ENCODE measurements at places on chromosomes 6 and 20.

DNA sequence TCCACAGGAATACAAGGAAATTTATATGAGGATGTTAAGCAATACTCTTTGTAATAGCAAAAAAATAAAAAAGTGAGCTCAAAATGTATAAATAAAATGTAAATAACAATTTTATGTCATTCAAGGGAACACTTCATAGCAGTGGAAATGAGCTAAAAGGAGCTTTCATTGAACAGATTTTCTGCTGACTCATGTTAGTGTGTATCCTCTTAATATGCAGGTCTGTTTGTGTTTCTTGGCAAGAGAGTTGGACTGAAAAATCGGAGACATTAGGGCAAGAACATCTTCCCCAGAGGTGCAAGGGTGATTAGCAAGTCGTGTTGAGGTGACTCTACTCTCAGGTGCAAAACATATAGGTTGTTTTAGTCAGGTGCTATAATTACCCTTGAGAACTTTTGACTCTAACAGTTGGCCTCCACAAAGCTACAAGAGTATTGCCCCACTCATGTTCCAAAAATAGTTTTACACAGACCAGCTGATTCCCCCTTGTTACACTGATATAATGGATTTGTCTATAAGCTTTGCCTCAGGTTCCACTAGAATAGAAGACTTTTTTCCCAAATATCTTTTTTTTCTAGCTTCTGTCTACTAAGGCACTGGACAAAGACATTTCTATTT lies 702.9 kb downstream of the TENT5A start:
- no peak overlapping the region for H3K27ac ChIP-seq
- H3K4me3 ChIP-seq: no peak overlapping the region
- no peak for DNase-seq
- peaks cover 4% of the 10 kb centered on the region for H3K4me1 ChIP-seq
- H3K36me3 ChIP-seq: no peaks in the 10 kb centered on the region

DNA sequence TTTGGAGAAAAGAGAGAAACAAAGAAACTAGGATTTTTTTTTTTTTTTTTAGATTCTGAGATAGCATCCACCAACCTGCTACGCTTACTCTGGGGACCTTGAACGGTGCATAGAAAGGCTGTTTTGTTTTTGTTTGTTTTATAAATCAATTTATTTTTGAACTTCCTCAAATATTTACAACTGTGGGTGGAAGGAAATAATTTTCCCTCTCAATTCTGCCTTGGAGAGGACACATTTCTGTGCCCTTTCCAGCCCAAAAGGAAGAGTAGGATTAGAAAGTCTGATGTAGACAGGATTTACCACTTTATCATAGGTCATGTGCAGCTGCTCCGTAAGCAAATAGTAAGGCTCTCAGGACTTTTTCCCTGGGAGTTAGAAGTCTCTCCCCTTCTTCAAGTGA lies 190.5 kb downstream of the NKAIN2 start:
- DNase-seq: no peak
- H3K36me3 ChIP-seq: no peaks in the 10 kb centered on the region
- no peak overlapping the region for H3K4me3 ChIP-seq
- no peaks in the 10 kb centered on the region for H3K4me1 ChIP-seq

GRCh38 chr6:100134703-100135102 lies 140.7 kb upstream of the MCHR2 start:
- no peaks in the 10 kb centered on the region for H3K36me3 ChIP-seq
- no peak overlapping the region for H3K4me3 ChIP-seq

DNA sequence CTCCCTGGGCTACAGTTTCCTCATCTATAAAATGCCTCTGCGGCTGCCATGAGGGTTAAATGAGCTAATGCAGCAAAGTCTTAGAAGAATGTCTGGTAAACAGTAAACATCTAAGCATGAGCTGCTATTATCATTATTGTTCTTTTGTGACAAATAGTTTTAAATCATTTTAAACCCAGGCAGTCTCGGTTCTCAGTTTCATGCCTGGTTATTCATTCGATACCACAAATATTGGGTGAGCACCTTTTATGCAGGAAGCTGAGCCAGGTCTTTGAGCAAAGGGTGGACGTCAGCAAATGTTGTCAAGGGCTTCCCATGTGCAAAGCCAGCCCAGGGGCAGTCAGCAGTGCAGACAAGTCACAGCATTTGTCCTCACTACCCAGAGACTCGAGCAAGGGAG lies 128.7 kb downstream of the NFATC2 start:
- H3K27ac ChIP-seq: no peak overlapping the region
- no peak overlapping the region for H3K4me3 ChIP-seq
- DNase-seq: no peak
- no peaks in the 10 kb centered on the region for H3K36me3 ChIP-seq
- no peaks in the 10 kb centered on the region for H3K27me3 ChIP-seq

GRCh38 chr6:90905351-90905750 lies 318.5 kb upstream of the MAP3K7 start:
- no peak for DNase-seq
- no peaks in the 10 kb centered on the region for H3K36me3 ChIP-seq
- no peak overlapping the region for H3K27ac ChIP-seq

DNA sequence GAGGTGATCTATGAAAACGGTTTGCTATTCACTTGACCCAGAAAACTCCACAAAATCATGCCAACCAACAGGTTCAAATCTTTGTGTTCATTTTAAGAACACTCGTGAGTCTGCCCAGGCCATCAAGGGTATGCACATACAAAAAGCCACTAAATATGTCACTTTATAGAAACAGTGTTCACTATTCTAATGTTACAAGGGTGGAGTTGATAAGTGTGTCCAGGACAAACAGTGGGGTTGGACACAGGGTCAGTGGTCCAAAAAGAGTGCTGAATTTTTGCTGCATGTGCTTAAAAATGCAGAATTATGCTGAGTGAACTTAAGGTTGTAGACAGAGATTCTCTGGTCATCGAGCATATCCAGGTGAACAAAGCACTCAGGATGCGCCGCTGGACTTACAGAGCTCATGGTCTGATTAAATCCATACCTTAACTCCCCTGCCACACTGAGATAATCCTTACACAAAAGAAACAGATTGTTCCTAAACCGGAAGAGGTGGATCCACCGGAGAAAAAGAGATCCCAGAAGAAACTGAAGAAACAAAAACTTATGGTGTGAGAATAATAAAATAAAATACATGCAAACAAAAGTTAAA lies 23.5 kb downstream of the KIAA0408 start:
- no peak overlapping the region for H3K4me3 ChIP-seq
- H3K36me3 ChIP-seq: peaks cover 15% of the 10 kb centered on the region
- no peaks in the 10 kb centered on the region for H3K4me1 ChIP-seq
- no peak for DNase-seq
- no peaks in the 10 kb centered on the region for H3K27me3 ChIP-seq
- H3K27ac ChIP-seq: no peak overlapping the region

- no peak overlapping the region for H3K27ac ChIP-seq
- no peaks in the 10 kb centered on the region for H3K4me1 ChIP-seq
- H3K27me3 ChIP-seq: peaks cover 4% of the 10 kb centered on the region
- no peak for DNase-seq
These were observed 53.9 kb downstream of the ECT2L start for GRCh38 chr6:138849791-138850190.

GRCh38 chr6:105370351-105370750 lies 32.5 kb downstream of the PREP start:
- peak overlapping the region; percentile 59 for H3K27ac ChIP-seq
- peaks cover 21% of the 10 kb centered on the region for H3K4me1 ChIP-seq
- H3K36me3 ChIP-seq: peaks cover 46% of the 10 kb centered on the region
- H3K4me3 ChIP-seq: no peak overlapping the region
- no peaks in the 10 kb centered on the region for H3K27me3 ChIP-seq
- no peak for DNase-seq

DNA sequence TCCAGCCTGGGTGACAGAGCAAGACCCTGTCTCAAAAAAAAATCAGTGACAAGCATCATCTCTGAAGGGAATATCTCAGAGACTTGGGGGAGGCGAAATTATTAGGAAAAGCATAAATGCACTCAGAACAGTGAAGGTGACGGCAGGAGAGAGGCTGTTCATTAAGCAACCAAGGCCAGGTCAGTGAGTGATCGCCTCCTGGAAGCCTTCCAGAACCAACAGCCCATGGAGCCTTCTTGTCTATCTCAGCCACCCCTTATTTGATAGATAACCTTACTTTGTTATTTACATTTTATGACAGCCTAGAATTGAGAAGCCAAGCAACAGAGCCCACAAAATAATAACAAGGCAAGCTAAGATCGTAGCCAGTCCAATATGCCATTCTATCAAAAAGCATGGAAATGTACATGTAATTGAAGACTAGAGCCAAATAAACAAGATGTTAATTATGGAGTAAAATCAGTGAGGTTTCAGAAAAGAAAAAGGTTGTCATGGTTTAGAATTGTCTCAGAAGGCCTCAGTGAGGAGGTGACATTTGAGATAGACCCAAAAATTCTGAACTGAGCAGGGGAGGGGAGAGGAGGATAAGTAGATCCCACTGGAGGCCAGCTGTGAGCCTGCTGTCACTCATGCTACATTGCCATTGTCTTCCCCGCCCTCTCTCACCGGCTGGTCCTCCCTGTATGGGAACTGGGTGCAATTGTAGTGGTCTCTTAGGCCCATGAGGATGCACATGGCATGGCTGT lies 17.8 kb downstream of the BNIP5 start:
- no peak overlapping the region for H3K27ac ChIP-seq
- peaks cover 15% of the 10 kb centered on the region for H3K4me1 ChIP-seq
- no peaks in the 10 kb centered on the region for H3K36me3 ChIP-seq
- DNase-seq: no peak

DNA sequence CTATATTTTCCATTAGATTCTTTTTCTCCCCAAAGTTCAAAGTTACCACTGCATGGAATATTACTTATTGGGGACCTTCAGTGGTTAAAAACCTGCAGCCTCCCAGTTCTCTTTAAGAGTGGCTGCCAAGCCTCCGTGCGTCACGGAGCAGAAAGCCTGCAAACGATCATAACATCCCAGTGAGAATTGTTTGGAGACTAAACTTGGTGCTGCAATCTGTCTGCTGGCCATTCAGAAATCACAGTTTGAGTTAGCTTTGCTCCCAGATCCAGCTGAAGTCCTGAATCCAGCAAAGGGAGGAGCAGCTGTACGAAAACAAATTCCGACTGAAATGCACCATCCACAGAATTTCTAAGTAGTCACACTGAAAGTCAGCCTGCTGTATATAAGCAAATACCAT lies 213.5 kb upstream of the PDE10A start:
- no peak overlapping the region for H3K27ac ChIP-seq
- H3K36me3 ChIP-seq: no peaks in the 10 kb centered on the region

GRCh38 chr6:45933855-45934254 lies 81.8 kb downstream of the CLIC5 start:
- peaks cover 20% of the 10 kb centered on the region for H3K4me1 ChIP-seq
- H3K27me3 ChIP-seq: peaks cover 11% of the 10 kb centered on the region
- no peak for DNase-seq
- no peak overlapping the region for H3K4me3 ChIP-seq

- peak overlapping the region; percentile 45 for H3K4me3 ChIP-seq
- H3K4me1 ChIP-seq: peaks cover 41% of the 10 kb centered on the region
- DNase-seq: peak; percentile 11
- H3K27ac ChIP-seq: no peak overlapping the region
- peaks cover 74% of the 10 kb centered on the region for H3K27me3 ChIP-seq
These were observed 46.9 kb downstream of the PDYN start for GRCh38 chr20:1946762-1947534.

- H3K36me3 ChIP-seq: peaks cover 5% of the 10 kb centered on the region
- no peak overlapping the region for H3K27ac ChIP-seq
- H3K4me3 ChIP-seq: no peak overlapping the region
- H3K4me1 ChIP-seq: no peaks in the 10 kb centered on the region
These were observed 450.0 kb downstream of the HAO1 start for GRCh38 chr20:7490288-7490687.

DNA sequence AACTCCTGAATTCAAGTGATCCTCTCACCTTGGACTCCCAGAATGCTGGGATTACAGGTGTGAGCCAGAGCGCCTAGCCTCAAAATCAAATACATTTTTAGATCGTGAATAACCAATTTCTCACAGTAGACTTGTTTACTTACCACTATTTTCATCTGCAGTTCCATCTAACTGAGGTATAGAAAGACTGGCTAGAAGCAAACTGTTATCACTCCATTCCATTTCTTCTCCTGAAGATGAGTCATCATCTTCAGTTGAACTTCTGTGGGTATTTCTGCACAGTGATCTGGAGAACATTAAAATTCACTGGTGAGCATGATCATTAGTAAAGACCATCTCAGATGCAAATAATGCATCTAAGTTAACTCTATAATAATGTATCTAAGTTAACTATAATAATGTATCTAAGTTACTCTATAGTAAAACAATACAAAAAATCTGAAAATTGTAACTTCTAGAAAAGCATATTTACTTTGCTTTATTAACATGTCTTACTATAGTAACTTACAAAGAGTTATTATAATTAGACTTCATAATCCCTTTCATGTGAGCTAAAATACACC lies 105.4 kb downstream of the REV3L start:
- DNase-seq: no peak
- peaks cover 9% of the 10 kb centered on the region for H3K36me3 ChIP-seq
- no peak overlapping the region for H3K27ac ChIP-seq
- H3K4me3 ChIP-seq: no peak overlapping the region

DNA sequence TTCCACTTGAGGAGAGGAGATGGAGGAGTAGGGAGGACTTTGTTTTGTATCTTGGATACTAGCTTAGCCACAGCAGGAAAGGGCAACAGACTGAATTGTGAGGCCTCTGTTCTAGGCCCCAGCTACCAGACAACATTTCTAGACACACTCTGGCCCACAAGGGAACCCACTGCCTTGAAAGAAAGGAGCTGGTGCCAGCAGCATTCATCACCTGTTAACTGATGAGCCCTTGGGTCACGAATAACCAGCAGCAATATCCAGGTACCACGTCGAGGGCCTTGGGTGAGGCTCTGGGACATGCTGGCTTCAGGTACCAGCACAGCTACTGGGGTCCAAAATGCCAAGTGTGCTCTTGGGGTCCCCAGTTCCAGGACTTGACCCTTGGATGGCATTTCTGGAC lies 165.5 kb downstream of the PRKN start:
- no peak overlapping the region for H3K4me3 ChIP-seq
- no peaks in the 10 kb centered on the region for H3K4me1 ChIP-seq
- H3K27ac ChIP-seq: no peak overlapping the region
- H3K36me3 ChIP-seq: peaks cover 24% of the 10 kb centered on the region
- no peaks in the 10 kb centered on the region for H3K27me3 ChIP-seq

- H3K36me3 ChIP-seq: no peaks in the 10 kb centered on the region
- H3K27ac ChIP-seq: no peak overlapping the region
- no peak for DNase-seq
- H3K4me1 ChIP-seq: no peaks in the 10 kb centered on the region
- no peak overlapping the region for H3K4me3 ChIP-seq
- peaks cover 10% of the 10 kb centered on the region for H3K27me3 ChIP-seq
These were observed 241.4 kb downstream of the SLC24A3 start for GRCh38 chr20:19453862-19454261.

DNA sequence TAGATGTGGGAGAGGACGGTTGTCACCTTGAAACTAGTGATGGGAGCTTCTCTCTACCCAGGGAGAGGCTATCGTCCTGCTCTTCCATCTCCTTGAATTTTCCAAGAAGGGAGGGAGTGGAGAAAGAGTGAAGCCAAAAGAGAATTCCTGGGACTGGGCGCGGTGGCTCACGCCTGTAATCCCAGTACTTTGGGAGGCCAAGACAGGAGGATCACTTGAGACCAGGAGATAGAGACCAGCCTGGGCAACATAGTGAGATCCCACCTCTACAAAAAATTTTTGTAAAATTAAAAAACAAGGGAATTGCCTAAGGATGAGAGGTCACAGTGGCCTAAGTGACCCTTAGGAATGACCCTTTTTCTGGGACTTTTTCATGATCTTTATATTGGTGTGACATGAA lies 8.8 kb downstream of the MYH7B start:
- H3K4me1 ChIP-seq: peaks cover 8% of the 10 kb centered on the region
- H3K27me3 ChIP-seq: no peaks in the 10 kb centered on the region
- H3K4me3 ChIP-seq: no peak overlapping the region
- H3K27ac ChIP-seq: no peak overlapping the region
